ENCODE measurements at places on chromosomes 2 and 18.

GRCh38 chr2:31324016-31324633 lies 90.2 kb downstream of the EHD3 start:
- no peak for DNase-seq

DNA sequence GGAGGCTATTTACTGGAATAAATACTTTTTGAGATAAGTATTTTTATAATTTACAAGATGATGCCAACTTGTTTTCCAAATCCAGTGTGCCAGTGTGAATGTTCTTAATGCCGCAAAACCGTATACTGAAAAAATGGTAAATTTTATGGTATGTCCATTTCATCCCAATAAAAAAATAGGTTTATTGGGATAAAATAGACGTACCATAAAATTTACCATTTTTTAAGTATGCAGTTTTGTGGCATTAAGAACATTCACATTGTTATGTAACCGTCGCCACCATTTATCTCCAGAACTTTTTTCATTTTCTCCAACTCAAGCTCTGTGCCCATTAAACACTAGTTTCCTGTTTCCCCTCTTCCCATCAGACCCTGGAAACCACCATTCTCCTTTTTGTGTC lies 167.9 kb downstream of the PARD3B start:
- DNase-seq = no peak

- no peak for DNase-seq
These were observed 17.5 kb upstream of the LIPG start for GRCh38 chr18:49544362-49544761.

GRCh38 chr2:119704670-119705120 lies 25.7 kb downstream of the TMEM177 start:
- DNase-seq = no peak

DNA sequence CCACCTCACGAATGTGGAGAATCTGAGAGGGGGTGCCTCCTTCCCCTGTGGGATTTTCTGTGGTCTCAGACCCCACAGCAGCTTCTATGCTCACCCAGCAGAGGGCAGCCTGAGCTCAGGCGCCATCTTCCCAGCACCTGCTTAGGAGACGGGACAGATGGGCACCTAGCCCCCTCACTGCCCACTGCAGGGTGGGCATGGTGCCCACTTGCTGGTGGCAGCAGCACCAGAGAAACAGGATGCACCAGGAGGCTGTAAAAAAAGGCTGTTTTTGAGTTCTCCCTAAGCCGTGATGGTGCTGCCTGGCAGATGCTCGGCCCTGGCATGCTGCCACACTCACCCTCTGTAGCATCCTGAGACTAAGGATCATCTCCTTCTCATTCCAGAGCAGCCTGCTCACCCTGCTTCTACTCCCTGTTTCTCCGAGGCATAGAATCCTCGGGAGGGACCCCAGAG lies 19.1 kb upstream of the SLC20A1 start:
- DNase-seq = peak; percentile 46

DNA sequence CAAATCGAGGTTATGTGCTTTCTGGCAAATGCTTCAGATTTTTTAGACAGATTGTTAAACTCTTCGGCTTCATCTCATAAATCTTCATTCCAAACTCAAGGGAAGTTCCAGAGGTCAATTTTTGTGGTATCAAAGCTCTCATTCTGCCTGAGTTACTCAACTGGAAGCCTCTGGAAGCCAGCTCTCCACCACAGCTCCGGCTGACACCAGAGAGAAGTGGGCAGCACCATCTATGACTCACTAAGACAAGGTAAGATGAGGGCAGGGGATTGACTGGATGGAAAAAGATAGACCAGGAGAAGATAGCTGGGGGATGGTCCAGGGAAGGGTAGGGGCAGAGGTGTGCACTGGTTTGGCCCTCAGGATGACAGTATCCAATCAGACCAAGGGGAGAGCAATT lies 137.3 kb upstream of the HNRNPA3 start:
- no peak for DNase-seq

DNA sequence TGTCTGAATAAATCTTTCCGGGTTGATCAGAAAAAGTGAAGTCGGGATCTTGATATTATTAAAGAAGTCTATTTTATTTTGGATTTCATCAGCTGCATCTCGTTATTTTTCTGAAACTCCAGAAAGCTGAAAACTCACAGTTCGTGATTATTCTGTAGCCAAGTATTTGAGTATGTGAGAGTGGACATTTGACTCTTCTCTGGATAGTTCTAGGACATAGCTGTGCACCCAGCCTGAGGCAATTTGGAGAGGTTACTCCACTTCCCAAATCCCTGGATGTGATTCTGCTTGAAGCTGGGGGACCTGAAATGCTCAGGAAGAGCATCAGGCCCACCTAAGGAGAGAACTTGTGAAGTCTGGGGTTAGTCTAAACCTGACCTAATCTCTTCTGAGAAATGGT lies 117.6 kb upstream of the PID1 start:
- DNase-seq = no peak

DNA sequence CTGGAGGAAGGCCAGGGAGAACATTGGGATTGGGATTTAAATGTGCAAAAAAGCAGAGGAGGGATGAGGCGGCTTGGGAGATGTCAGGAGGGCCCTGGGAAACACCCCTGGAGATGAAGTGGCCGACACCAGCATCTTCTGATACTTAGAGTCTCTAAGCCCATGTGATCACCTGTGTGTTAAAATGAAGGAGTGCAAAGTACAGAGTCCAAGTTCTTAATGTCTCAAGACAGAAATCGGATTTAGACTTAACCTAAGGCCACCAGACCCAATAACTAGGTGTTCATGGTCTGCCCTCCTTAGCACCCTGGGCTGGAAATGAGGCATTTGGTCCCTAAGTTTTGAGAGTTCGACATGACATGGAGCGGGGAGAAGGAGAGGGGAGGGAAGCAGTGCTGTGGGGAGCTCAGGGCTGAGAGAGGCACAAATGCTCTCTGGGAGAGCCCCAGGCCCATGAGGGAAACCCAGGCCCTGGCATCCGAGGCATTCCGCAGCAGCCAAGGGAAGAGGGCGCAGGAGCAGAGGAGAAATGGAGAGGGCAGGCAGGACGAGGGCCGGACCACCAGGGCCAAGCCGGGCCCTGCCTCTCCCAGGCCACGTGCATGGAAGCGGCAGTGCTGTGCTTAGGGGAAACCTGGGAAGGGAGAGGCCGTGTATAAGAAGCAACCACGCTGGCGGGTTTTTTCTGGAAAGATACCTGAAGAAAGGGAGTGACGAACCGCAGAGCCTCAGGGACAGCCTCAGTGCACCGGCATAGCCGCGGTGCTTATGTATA lies 63.3 kb downstream of the SFXN5 start:
- DNase-seq = no peak

DNA sequence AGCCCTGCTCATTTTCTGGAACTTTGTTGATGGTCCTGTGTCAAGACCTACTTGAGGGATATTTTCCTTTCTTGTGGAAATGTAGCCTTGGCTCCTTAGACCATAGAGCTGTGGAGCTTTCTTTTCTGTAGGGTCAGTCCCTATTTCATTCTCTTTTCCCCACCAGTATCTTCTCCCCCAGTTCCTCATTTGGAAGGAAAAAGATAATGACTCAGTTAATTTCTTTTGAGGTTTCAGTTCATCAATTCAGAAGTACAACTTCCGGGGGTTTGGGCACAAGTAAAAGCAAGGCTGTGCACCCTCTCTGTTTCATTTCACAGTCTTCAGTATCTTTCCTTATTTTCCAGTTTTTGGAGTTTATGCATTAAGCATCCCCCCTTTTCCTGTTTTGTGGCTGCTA lies 70.7 kb downstream of the CDC42EP3 start:
- no peak for DNase-seq

GRCh38 chr2:191127235-191127634 lies 23.6 kb downstream of the STAT4 start:
- DNase-seq = no peak

DNA sequence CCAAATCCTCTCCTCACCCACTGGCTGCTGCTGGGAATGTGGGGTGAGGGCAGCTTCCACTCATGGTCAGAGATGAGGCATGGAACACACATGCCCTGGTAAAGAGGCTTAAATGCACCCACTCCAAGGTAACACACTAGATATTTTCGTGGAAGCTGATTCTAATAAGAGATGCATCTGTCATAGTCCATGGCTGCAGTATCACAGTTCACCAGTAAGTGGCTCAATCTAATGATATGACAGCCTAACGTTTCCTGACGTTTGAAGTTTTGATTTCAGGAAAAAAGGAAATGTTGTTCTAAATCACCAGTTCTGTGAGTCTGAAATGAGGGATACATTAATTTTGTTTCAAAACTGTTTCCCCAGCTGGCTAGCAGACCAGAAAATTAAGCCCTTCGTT lies 38.2 kb downstream of the LCT start:
- DNase-seq = no peak

DNA sequence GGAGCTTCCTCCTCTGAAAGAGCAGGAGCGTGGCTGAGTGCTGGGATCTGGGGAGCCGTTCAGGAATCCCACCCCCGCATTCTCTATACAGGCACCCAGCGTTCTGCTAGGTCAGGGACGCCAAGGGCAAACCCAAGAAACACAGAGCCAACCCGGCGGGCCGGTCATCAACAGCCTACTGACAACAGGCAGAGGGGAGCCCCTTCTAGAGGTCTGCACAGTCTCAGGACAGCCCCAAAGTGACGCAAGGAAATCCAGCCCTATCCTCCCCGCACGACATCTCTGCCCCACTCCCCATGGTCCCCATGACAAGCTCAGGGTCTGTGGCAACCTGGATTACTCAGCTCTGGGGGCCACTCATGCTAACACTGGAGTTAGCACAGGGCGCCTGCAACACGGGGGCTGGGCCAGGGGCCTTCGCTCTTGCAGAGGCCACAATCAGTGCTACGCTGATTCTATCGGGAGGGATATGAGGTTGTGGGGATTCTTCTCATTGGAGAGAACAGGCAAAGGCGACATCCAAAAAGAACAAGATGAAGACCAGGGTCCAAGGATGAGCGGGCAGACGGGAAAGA lies 81.6 kb downstream of the PXDN start:
- no peak for DNase-seq

GRCh38 chr2:5706717-5707455 lies 14.7 kb downstream of the SOX11 start:
- no peak for DNase-seq

DNA sequence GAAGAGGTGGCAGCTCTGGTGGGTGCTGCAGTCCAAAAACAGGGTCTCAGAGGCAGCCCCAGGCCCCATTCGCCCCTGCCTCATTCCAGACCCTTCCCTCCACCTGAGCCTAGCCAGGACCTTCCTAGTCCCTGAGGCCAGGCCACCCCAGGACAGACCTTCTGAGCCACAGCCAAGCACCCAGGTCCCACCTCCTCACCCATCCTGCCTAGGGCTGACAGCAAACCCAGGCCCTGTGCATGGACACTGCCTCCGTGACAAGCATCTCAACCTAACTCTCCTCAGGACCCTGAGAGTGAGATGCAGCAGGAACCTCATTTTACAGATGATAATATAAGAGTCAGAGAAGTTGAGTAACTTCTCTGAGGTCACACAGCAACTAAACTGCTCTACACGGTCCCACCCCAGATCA lies 15.5 kb downstream of the ADRA2B start:
- DNase-seq = no peak

GRCh38 chr2:28359222-28360057 lies 33.2 kb upstream of the FOSL2 start:
- no peak for DNase-seq

DNA sequence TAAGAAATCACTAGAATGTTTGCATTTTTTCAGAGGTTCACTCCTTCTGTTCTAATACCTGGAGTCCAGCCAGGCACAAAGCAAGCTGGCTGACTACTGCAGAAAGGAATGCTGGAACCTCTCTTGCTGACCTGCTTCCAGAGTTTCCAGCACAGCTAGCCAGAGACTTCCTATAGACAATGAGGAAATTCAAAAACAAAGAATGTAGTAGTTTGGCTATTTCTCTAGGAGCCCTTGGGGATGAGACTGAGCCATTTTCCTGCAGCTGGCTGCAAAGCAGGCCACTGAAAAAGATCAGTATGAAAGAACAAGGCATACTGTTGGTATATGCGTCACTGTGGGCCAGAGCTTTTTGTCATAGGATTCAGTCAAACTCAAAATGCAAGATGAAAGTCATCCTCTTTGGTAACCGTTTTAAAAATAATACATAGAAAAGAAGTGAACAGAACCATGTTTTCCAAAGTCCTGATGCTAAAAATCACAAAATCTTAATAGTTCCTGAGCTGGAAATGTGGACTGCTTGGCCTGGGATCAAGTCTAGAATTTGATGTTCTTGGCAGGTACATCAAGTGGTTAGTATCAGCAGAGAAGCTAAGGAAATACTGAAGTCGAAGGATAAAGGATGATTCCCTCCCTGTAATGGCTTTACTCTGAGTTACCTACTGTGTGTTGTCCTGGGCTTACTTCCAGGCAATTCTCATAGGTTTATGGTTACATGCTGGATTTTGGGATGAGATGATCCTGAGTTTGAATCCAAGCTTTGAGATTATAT lies 9.0 kb upstream of the DSEL start:
- peak; percentile 78 for DNase-seq

DNA sequence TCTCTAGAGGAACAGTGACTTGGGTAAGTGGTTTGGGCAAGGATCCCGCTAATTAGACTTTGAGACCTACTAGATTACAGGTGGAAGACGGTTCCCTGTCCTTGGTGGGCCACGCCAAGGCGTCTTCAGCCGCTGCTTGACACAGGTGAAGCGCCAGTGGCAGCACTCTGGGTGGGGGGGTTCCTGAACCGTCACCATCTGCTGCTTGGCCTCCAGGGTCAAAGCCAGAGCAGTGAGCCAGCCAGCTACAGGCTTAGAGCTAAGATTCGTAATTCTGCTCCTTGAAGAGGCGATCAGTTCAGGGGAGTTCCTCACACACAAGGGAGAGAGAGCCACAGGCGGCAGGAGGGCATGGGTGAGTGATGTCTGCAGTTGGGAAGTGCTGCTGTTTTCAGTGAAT lies 39.4 kb upstream of the RBM44 start:
- DNase-seq = no peak

- no peak for DNase-seq
These were observed 60.3 kb upstream of the SP3 start for GRCh38 chr2:174025271-174026121.

DNA sequence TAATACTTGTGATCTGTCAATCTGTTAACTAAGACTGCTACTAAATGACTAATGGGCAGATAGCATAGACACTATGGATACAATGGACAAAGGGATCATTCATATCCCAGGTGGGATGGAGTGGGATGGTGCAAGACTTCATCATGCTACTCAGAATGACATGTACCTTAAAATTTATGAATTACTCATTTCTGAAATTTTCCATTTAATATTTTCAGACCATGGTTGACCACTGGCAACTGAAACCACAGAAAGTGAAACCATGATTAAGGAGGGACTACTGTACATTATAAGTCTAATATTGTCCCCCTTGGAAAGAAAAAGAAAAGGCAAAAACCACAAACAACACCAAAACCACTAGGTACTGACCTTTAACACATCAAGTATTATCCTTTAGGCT lies 247.0 kb upstream of the SYT4 start:
- DNase-seq = no peak
